ENCODE measurements at places on chromosomes 12 and 14.

DNA sequence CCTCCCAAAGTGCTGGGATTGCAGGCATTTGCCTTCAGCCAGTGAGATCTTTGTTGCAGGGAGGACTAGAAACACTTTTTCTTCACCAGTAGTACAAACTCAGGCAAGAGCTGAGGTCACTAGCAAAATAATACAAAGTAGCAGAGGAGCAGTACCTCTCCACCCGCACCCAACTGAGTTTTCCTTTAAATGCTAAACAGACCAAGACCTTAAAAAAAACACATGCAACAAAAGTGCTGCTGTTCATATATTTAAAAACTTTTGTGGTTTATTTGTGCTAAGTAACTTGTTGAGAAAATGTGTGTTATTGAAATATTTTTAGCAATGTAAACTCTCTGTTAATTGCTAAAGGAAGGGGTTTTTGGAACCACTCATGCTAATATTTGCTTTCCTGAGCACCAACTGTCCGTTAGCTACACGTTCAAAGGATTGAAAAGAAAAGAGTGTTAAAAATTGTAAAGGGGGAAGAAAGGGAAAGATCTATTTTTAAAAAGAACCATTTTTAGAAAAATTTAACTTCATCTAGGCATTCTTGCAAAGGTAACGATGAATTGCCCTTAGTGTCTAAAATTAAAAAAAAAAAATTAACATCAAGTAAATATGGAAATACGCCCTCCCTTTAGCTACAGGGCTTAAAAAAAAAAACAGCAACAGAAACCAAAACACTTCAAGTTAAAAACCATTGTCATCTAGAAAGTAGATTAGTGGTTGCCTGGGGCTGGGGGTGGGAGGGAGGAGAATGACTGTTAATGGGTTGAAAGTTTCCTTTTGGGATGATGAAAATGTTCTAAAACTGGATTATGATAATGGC is 114.0 kb upstream of the KRAS start:
- no peak for DNase-seq

DNA sequence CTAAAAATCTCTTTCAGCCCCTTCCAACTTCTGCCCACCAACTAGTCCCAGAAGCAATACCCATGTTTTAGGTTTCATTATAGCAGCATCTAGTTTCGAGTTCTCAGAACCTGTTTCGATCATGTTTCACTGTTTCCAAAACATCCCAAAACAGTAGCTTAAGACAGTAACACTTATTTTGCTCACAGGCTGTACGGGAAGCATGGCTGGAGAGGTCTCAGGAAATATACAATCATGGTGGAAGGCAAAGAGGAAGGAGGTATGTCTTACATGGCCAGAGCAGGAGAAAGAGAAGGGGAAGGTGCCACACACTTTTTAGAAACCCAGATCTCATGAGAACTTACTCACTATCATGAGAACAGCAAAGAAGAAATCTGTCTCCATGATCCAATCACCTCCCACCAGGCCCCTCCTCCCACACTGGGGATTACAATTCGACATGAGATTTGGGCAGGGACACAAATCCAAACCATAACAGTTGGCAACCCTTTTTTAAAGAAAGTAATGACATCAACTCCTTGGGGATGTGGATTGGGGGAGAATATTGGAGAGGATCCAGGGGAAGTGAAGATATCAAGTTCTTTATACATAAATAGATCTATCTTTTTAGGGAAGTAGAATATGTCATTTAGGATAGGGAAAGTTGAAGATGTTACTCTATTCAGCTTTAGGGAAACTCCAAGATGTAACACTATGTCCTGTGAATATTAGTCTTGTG is 269.9 kb upstream of the PLEKHG7 start:
- no peak for DNase-seq

DNA sequence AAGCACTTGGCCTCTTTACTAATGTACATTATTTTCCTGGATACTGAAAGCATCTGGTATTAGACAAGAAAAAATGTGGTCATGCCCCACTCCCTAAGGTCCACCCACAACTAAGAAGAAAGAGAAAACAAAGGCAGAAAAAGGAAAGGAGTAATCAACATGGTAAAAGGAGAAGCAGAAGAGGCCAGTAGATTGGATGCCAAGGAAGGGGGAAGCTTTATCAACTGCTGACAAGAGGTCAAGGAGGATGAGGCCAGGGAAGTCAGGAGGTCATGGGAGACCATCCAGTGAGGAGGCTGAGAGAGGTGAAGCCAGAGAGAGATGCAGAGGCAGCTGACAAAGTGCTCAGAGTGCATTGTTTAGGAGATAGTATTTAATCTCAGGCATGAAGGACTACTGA is 383.5 kb downstream of the ZFP36L1 start:
- no peak for DNase-seq

GRCh38 chr14:21268617-21269251 is 508 bp downstream of the HNRNPC start:
- DNase-seq, result no peak

- no peak for DNase-seq
Measured at GRCh38 chr14:96104469-96105057, 65.4 kb downstream of the C14orf132 start.

GRCh38 chr14:100810861-100811461 is 15.0 kb upstream of the MEG3 start:
- DNase-seq, result no peak

GRCh38 chr14:91493169-91493568 is 16.9 kb downstream of the PPP4R3A start:
- no peak for DNase-seq

DNA sequence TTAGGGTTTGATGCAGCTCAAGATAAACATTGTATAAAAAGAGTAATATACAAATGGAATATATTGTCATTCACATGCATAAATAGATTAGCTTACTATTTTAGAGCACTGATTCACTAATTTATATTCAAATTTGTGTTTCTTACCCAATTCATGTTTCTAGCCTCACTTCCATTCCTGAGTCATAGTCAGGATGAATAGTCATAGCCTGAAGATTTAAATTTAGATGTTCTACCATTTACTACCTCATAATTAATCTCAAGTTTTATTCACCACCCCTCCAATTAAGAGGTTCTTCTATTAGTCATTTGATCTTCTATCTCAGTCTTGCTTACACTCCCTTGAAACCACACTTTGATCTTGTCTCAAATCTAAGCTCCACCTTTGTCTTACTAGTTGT is 38.7 kb downstream of the ANO4 start:
- DNase-seq, result no peak

- no peak for DNase-seq
Measured at GRCh38 chr12:4001841-4002240, 128.6 kb upstream of the PARP11 start.

GRCh38 chr12:38116968-38117367 is 199.6 kb upstream of the ALG10B start:
- DNase-seq, result no peak

DNA sequence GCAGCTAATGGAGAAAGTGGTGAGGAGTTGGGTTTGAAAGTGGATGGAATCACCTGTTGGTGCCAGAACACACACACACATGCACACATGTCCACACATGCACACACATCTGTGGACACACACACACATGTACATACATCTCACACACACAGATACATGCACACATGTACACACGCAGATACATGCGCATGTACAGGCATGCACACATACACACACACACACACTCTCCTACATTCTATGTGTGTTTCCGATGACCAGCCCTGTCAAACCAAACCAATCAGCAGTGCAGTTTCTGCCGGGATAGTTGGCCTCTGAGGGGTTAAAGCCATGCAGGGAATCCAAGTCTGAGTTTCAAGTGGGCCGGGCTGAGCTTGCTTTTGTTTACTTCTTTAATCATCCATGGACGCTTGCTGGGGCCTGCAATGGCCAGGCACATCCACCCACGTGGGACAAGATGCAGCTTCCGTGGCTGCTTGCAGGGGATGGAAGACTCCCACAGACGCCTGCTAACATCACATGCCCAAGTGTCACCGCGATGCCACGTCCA is 52.5 kb downstream of the GALNT9 start:
- no peak for DNase-seq

GRCh38 chr14:51806026-51807023 is 54.1 kb upstream of the GNG2 start:
- DNase-seq, result no peak

DNA sequence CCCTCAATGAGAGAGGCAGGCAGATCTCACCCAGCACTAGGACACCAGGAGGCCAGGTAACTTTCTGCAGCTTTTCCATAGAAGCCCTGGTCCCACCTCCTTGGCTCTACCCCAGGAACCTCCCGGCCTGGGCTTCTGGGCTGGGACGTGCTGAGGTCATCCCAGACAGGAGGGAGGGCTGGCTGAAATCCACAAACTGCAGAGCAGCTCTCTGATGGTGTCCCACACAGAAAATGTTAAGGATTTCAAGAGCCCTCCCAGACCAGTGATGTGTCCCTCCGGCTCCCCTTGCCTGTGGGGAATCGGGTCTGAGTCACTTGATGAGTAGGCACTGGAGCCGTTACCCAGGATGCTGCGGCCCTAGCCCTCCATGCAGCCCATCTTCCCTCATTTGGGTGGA is 124.1 kb downstream of the ESRRB start:
- DNase-seq, result no peak

DNA sequence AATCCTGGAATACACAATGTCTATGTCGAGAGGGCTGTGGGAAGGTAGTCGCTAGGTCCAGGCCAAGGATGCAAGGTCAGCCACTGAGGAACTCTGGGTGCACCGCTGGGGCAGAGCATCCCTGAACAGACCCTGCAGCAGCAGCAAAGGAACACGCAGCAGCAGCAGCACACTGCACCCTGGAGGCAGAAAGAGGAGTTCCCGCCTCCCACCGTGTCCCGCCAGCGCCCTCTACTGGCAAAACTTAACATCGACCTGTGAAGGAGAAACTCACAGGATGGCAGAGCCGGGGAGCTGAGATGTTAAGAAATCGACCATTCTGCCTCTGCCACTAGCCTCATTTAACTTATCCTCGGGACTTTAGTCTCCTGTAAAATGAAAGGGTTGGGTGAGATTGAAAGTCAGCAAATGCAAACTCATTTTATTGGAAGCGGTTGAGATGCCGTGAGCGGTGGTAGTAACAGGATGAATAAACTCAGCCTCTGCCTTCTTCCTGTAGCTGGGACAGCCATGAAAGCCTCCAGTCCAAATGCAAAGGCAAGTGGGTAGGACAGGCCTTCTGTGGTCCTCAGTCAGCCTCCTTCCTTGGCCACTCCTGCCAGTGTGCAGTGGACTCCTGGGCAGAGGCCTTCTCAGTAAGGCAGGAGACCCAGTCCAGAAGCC is 45.6 kb downstream of the STAB2 start:
- DNase-seq, result no peak

DNA sequence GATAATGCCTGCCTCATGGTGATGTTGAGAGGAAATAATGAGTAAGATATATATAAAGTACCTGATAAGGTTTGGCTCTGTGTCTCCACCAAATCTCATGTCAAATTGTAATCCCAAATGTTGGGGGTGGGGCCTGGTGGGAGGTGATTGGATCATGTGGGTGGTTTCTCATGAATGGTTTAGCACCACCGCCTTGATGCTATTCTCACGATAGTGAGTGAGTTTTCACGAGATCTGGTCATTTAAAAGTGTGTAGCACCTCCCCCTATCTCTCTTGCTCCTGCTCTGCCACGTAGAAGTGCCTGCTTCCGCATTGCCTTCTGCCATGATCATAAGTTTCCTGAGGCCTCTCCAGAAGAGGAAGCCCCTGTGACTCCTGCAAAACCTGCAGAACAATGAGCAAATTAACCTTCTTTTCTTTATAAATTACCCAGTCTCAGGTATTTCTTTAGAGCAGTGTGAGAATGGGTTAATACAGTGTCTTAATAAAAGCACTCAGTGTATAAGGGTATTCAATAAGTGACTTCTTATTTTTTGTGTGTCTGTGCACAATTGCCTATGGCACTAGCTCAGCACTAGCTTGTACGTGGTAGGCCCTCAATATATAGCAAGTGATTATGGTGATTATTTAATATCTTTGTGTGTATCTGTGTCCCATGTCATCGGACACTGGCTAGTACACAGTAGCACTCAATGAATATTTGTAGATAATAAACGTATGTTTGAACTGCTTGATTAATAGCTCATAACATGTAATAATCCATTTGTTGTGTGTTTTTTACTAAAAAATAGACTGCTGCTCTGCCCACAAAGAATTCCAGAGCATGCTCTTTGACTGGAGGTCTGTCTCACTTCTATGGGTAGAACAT is 138.1 kb upstream of the LMNTD1 start:
- DNase-seq, result no peak

- no peak for DNase-seq
Measured at GRCh38 chr12:67539946-67540345, 108.6 kb upstream of the DYRK2 start.

GRCh38 chr12:89556976-89557375 is 31.1 kb upstream of the POC1B start:
- no peak for DNase-seq

DNA sequence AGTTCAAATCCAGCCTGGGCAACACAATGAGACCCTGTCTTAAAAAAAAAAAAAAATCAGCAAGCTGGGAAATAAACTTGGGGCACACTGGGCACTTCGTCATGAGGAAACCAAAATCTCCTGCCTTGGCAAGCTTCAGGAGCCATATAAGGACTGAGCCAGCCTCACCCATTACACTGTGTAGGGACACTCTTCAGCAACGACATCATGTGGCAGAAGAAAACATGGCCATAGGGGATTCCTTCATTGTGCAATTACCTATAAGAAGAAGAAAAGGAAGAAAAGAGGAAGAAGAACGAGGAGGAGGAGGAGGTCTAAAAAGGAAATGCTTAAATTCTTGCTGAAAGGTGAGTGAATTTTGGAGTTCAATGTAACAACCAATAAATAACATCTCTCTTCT is 26.1 kb upstream of the IFNG start:
- no peak for DNase-seq

GRCh38 chr12:123050913-123051312 is 70.4 kb downstream of the ARL6IP4 start:
- DNase-seq, result no peak

DNA sequence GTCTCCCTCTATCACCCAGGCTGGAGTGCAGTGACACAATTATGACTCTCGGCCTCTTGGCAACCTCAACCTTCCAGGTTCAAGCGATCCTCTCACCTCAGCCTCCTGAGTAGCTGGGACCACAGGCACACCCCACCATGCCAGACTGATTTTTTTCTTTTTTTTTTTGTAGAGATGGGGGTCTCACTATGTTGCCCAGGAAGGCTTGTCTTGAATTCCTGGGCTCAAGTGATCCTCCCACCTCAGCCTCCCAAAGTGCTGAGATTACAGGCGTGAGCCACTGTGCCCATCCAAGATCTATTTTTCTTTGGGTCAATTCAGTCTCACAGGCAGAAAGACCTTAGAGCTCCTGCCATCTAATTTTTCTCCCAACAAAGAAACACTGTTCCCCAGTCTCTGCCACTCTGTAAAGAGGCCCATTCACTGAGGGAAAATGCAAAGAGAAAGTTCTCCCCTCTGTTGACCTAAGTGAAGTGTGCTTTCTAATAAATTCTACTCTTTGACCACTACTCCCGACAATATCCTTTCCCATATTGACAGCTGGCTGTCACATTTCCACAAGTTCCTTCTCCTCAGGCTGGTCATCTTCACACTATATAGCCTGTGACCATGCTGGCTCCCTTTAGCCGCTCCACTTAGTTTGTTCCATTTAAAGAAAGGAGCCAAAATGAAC is 23.3 kb downstream of the TMED8 start:
- no peak for DNase-seq

GRCh38 chr14:58287607-58288042 is 10.7 kb upstream of the ARID4A start:
- no peak for DNase-seq
